Adipocyte (in vitro differentiated cells): ENCODE measurements at places on chromosomes 6 and 20.

DNA sequence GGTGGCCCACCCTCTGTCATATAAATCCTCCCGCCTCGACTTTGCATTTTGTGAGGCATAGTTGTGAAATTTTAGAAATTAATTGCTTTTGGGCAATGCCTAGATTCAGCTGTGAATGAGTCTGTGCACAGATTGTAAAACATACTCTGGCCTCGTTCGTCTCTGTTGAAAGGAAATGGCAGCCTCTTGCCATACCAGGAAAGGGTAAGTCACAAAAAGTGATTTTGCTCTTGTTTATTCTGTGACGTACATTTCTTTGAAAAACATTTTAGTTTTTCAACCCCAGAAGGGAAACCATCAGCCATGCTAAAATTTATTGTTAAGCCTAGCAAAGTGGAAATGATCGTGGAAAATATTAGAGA is 15.3 kb upstream of the EXOC2 start:
- DNase-seq = no peak

GRCh38 chr6:97630604-97631003 is 347.6 kb upstream of the MMS22L start:
- DNase-seq = no peak

DNA sequence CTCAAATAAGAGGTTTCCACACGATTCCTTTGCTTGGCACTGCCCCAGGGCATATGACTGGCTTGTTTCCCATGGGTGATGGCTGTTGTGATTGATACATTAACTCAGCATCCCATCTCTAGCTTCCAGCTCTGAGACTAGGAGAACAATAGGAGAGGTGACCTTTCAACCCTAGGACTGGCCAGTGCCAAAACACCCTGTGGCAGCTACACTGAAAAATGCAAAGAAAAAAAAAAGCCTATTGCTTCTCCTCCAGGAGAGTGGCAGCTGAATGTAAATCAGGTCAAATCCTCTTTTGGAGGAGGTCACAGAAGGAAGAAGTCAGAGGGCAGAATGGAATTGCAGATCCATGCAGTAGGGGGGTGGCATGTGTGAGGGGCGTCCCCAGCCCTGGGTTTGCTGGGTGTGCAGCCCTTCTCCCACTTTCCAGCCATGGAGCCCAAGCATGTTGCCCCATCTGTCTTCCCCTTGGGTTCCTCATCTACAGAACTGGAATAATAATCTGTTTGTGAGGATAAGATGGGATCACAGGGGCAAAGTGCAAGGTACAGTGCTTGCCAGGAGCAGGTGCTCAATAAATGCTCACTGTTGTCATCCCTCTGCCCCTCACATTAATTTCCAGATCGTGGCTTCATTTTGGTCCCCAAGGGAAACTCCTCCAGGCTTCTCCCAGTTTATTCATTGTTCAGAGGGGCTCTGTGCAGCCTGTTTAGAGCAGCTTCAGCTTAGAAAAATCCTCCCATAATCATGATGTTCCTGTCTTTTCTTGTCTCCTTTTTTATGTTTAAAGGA is 245.0 kb upstream of the RIN2 start:
- DNase-seq = no peak

DNA sequence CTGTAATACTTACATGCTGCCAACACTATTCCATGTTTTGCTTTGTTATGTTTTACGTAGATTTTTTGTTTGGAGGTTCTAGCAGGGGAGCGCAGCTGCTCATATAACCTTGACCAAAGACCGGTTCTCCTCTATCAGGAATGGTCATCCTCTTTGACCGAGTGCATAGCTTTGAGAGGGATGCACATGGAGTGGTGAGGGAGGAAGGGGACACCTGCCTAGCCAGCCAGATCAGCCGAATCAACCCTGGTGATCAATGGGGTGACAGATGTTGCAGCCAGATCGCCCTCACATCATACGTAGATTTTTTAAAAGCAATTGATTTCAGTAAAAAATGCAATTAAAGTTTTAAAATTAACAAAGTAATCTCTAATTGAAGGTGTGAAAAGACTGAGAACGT is 6.3 kb downstream of the DSTN start:
- DNase-seq = no peak

- no peak for DNase-seq
These were observed 336.4 kb downstream of the CDH26 start for GRCh38 chr20:60294632-60295031.
